Astrocyte (in vitro differentiated cells and primary cell): ENCODE measurements at places on chromosomes 11 and 22.

DNA sequence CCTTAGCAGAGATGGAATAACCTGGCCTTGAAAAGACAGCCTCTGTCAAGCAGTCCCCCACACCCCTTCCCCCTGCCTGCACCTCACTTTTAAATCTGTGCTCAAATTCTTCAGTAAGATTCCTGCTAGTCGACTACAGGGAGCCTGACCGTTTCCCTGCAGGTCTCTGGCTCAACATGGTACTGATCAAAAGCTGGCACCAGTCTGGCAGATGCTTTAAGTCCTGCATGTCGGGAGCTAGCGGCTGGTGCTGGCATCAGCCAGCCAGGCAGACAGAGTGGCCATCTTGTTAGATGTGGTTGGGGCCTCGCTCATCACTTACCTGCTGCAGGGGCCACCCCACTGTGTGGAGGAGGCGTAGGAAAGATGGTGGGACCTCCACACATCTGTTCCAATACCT is 204.4 kb upstream of the SORL1-AS1 start:
- H3K27me3 ChIP-seq = no peaks in the 10 kb centered on the region
- H3K4me1 ChIP-seq = peaks cover 30% of the 10 kb centered on the region
- DNase-seq = no peak
- no peaks in the 10 kb centered on the region for H3K36me3 ChIP-seq
- H3K27ac ChIP-seq = peak overlapping the region; percentile 98

DNA sequence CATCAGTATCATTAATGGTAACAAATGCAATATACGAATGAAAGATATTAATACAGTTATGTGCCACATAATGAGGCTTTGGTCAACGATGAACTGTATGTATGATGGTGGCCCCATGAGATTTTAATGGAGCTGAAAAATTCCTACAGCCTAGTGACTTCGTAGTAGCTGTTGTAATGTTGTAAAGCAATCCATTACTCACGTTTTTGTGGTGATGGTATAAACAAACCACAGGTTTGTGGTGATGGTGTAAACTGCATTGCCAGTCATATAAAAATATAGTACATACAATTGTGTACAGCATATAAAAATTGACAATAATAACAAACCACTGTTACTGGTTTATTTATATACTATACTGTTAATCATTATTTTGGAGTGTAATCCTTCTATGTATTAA is 27.4 kb upstream of the GRIA4 start:
- no peaks in the 10 kb centered on the region for H3K4me1 ChIP-seq
- H3K4me3 ChIP-seq = no peak overlapping the region
- no peaks in the 10 kb centered on the region for H3K36me3 ChIP-seq
- H3K27me3 ChIP-seq = no peaks in the 10 kb centered on the region

DNA sequence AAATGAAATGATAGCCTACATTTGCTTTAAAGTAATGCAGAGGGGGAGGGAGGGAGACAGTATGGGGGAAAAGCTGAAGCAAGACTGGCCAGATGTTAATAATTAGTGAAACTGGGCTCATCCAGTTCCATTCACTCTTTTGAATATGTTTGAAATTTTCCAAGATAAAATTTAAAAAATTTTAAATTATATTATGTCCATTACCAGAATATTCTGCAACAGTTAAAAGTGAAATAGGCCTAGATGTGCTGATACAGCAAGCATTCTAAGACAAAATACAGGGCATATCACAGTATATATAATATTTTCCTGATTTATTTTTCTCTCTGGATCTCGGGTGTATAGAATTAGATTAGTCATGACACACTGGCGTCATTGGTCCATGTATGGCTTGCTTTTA is 13.6 kb upstream of the ZNRF3 start:
- no peaks in the 10 kb centered on the region for H3K27me3 ChIP-seq
- H3K36me3 ChIP-seq = no peaks in the 10 kb centered on the region
- H3K27ac ChIP-seq = no peak overlapping the region
- no peaks in the 10 kb centered on the region for H3K4me1 ChIP-seq

DNA sequence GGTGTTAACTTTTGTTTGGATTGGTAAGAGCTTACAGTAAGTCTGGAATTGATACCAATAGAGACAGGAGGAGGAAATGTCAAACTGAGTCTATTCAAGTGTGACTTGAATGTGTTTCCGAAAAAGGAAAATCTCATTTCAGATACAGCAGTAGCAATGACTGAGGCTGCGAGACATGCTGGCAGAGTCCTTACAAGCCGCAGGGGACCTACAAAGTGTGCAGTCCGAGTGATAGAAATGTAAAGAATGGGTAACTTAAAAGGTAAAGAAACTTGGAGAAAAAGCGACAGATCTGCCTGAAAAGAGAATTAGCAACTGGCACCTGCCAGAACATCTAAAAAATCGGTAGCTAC is 444 bp downstream of the CWF19L2 start:
- no peaks in the 10 kb centered on the region for H3K27me3 ChIP-seq
- peak overlapping the region; percentile 76 for H3K27ac ChIP-seq
- no peak for DNase-seq
- peaks cover 4% of the 10 kb centered on the region for H3K36me3 ChIP-seq
- H3K4me1 ChIP-seq = peaks cover 9% of the 10 kb centered on the region
- H3K4me3 ChIP-seq = peak overlapping the region; percentile 100

DNA sequence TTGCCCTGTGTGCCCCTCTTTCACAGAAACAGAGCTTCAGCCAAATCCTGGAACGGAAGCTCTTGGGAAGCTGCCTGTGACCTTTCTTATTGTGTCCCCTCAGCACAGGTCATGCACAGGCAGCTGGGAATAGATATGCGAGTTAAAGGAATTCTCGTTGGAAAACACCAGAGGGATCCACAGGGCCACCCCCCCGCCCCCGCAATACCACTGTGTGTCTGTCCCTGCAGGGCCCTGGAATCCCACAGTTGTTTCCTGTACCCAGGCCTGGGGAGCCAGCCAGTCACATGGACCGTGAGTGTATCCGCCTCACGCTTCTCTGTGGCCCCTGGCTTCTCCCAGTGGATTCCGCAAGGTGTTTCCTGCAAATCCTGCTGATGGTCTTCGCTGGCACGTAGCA is 29.0 kb downstream of the TIMP3 start:
- H3K27me3 ChIP-seq = no peaks in the 10 kb centered on the region
- peaks cover 2% of the 10 kb centered on the region for H3K36me3 ChIP-seq
- H3K4me1 ChIP-seq = peaks cover 4% of the 10 kb centered on the region
- DNase-seq = no peak

GRCh38 chr11:75276186-75276585 is 35.6 kb downstream of the TPBGL start:
- no peaks in the 10 kb centered on the region for H3K27me3 ChIP-seq
- DNase-seq = no peak
- no peak overlapping the region for H3K4me3 ChIP-seq
- no peaks in the 10 kb centered on the region for H3K36me3 ChIP-seq
- no peak overlapping the region for H3K27ac ChIP-seq

GRCh38 chr11:10450462-10451425 is 4.3 kb upstream of the AMPD3 start:
- H3K27ac ChIP-seq = no peak overlapping the region
- H3K27me3 ChIP-seq = peaks cover 9% of the 10 kb centered on the region
- no peaks in the 10 kb centered on the region for H3K36me3 ChIP-seq
- peak overlapping the region; percentile 51 for H3K4me3 ChIP-seq
- no peak for DNase-seq

GRCh38 chr11:27395556-27396258 is 32.7 kb upstream of the CCDC34 start:
- H3K36me3 ChIP-seq = no peaks in the 10 kb centered on the region
- no peaks in the 10 kb centered on the region for H3K27me3 ChIP-seq
- H3K27ac ChIP-seq = no peak overlapping the region

- H3K36me3 ChIP-seq = no peaks in the 10 kb centered on the region
- peaks cover 17% of the 10 kb centered on the region for H3K27me3 ChIP-seq
- peaks cover 12% of the 10 kb centered on the region for H3K4me1 ChIP-seq
- no peak overlapping the region for H3K27ac ChIP-seq
- no peak overlapping the region for H3K4me3 ChIP-seq
- DNase-seq = peak; percentile 9
Measured at GRCh38 chr11:64710418-64711137, 12.4 kb downstream of the NRXN2 start.

DNA sequence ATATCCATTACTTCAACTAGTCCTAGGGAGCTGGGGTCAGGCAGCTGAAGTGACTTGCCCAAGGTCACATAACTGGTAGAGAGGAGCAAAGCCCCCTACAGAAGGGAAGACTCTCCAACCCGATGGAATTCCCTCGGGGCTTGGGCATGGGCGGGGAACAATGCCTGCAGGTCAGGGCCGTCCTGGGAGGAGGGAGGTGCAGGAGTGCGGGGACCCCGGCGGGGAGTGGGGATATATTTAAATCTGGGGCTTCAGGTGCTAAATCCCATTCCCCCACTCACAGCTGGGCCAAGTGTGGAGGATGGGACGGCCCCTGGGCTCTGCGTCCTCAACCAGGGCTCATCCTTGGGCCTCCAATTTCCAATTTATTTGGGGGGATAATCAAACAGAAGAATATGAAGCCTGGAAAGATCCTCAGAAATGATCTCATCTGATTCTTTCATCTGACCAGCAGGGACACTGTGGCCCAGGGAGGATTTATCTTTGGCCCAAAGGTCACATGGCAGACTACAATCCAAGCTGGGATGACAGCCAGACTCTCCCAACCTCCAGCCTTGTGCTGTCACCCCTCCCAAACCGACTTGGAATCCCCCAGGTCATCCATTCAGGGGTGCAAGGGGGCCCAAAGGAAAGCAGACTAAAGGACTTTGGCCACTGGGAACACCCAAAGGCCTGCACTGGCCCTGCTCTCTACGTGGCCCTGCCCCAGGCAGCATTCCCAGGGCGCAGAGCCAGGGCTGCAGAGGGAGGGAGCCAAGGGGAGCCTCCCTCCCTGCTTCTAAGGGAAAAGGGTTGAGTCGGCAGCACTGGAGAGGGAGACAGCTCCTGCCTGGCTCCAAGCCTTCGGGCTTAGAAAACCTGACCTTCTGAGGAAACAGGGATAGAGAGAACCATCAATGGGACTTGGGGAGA is 8.7 kb upstream of the C1QTNF6 start:
- H3K4me1 ChIP-seq = peaks cover 27% of the 10 kb centered on the region
- no peak overlapping the region for H3K4me3 ChIP-seq
- peak; percentile 75 for DNase-seq
- no peaks in the 10 kb centered on the region for H3K36me3 ChIP-seq
- H3K27me3 ChIP-seq = no peaks in the 10 kb centered on the region
- no peak overlapping the region for H3K27ac ChIP-seq

GRCh38 chr11:134821422-134821821 is 409.4 kb upstream of the B3GAT1 start:
- H3K27ac ChIP-seq = no peak overlapping the region
- no peak overlapping the region for H3K4me3 ChIP-seq
- H3K36me3 ChIP-seq = no peaks in the 10 kb centered on the region
- H3K27me3 ChIP-seq = no peaks in the 10 kb centered on the region
- no peaks in the 10 kb centered on the region for H3K4me1 ChIP-seq
